ENCODE measurements at places on chromosomes 11 and 22.

DNA sequence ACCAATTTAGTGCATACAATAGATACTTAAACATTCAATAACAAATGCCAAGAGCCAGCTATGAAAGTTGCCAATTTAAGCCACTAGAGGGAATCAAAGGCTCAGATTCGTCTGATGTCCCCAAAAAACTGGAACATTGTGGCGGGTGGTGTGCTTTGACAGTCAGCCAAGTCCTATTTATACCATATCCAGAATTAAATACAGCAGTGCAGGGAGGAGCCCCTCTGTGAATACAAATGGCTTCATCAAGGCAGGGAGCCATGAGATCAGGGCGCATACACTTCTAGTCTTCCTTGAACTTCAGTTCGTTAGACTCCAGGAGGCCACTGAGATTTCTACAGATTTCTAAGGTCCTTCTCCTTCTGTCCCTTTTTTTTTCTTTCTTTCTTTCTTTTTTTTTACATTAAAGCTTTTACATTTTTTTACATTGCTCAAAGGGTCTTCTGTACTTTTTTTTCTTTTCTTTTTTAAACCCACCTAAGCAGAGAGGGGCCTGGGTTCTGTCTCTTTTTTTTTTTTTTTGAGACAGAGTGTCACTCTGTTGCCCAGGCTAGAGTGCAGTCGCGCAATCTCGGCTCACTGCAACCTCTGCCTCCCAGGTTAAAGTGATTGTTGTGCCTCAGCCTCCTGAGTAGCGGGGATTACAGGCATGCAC is 41.5 kb upstream of the HSPA8 start:
- DNase-seq = no peak

DNA sequence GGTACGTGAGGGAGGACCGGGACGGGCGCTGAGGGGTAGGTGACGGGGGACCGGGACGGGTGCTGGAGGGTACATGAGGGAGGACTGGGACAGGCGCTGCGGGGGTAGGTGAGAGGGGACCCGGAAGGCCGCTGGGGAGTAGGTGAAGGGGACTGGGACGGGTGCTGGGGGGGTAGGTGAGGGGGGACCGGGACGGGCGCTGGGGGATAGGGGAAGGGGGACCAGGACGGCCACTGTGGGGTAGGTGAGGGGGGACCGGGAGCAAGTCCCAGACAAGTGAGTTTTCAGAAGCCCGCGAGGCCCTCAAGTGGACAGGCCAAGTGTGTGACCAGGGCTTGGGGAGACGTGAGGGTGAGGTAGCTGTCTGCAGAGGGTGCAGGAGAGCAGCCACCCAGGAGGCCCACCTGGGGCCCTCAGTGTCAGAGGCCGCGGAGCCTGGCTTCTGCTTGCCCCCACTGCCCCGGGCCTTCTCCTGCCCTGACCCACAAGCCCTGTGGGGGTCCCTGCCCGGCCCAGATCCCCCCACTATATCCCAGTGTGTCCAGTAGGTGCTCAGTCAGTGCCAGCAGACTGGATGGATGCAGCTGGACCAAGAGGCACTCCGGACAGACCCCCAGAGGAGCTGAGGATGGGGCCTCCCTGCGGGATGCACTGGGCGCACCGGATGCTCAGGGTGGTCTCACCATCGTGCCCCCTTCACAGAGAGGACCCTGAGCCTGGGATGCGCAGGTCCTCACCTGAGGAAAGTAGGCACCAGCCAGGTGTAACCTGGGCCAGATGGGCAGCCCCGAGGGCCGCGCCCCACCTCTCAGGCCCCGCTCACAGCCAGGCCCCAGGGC is 44.2 kb upstream of the TH start:
- no peak for DNase-seq

DNA sequence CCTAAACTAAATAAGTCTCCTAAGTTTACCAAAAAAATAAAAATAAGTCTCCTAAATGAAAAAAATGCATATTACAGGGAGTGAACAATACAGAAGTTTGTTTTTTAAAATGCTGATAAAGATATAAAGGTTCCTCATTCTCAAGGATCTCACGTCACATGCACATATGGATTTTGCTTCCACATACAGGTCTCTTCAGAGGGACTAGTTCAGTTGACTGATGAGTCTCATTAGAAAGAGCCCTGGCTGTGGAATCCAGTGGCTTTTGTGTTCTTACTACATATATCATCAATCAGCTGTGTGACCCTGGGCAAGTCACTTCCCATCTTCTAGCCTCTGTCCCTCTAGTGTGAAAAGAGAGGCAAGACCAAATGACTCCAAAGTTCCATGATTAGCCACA is 43.1 kb downstream of the MPPED2 start:
- DNase-seq = no peak

DNA sequence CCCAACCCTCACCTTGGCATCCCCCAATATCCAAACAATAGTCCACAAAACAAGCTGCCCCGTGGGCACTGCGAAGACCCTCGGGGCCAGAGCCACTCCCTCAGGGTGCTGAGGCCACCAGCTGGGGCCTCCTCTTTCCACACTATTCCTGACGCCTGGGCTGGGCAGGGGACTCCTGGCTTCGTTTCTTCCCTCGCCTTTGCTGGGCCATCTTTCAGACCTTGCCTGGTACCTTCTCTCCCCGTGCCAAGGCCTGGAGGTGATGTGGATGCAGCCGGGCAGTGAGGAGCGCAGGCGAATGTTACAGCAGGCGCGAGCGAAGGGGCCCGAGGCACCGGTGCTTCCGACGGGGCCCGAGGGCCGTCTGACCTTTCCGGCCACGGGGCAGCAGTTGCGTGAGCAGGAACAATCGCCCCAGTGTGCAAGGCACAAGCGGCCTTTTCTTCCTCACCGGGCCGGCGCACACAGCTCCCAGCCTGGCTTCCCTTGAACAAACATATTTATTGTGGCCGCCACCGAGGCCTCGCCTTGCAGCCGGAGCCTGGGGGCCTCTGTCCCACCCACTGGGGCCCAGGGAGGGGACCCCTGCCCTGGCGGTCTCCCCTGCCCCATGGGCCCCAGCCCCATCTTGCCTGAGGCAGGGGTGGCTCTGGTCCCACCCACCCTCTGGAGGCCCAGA is 32.6 kb upstream of the KCNQ1OT1 start:
- DNase-seq = no peak

- no peak for DNase-seq
Observed at GRCh38 chr11:121041072-121041471, 17.2 kb downstream of the TBCEL start.

DNA sequence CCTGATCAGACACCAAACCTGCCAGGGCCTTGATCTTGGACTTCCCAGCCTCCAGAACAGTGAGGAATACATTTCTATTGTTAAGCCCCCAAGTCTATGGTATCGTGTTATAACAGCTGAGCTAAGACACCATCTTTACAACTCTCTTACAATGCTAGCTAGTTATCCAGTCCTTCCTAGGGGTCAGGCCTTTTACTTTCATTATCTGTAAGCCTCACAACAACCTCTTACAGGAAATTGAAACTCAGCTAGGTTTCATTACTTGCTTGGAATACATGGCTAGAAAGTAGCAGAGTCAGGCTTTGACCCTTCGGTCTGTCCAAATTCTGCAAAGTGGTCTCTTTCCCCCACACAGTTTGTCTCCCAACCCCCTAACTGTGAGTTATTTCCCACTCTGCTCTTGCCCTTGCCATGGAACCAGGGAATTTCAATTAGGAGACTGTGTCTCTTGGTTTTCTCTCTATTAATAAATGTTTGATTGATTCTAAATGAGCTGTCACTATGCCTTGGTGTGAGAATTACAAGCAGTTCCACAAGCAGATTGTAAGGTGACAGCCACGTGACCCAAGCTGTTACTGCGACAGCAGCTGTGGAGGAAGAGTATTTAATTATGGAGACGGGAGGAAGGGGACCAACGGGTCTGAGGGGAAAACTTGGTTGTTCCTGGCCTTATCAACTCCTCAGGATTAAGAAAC is 38.4 kb upstream of the CLMP start:
- no peak for DNase-seq

DNA sequence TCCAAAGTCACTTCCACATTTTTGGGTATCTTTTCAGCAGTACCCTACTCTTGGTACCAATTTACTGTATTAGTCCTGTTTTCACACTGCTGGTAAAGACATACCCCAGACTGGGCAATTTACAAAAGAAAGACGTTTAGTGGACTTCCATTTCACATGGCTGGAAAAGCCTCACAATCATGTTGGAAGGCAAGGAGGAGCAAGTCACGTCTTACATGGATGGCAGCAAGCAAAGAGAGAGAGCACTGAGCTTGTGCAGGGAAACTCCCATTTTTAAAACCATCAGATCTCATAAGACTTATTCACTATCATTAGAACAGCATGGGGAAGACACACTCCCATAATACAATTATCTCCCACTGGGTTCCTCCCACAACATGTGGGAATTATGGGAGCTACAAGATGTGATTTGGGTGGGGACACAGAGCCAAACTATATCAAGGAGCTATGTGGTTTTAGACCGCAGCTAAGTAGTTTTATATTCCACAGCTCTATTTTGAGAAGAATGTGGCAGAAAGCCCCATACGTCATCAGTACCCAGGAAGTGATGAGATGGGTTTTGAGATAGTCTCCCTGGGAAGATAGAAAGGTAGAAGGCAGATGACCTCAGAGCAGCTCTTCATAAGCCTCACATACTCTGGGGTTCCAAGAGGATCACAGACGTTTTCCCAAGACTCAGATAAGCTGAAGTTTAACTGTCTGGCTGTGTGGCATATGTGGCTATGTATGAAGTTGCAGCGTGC is 96.3 kb downstream of the APIP start:
- no peak for DNase-seq

DNA sequence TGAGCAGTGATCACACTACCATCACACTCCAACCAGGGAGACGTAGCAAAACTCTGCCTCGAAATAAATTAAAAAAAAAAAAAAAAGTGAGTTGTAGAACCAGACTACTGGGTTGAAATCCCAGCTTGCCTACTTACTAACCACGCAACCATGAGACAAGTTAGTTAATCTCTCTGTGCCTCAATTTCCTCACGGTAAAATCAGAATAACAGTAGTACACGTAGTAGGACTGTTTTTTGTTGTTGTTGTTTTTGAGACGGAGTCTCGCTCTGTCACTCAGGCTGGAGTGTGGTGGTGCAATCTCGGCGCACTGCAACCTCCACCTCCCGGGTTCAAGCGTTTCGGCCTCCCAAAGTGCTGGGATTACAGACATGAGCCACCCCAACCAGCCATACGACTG is 14.2 kb downstream of the RAB6A start:
- no peak for DNase-seq

DNA sequence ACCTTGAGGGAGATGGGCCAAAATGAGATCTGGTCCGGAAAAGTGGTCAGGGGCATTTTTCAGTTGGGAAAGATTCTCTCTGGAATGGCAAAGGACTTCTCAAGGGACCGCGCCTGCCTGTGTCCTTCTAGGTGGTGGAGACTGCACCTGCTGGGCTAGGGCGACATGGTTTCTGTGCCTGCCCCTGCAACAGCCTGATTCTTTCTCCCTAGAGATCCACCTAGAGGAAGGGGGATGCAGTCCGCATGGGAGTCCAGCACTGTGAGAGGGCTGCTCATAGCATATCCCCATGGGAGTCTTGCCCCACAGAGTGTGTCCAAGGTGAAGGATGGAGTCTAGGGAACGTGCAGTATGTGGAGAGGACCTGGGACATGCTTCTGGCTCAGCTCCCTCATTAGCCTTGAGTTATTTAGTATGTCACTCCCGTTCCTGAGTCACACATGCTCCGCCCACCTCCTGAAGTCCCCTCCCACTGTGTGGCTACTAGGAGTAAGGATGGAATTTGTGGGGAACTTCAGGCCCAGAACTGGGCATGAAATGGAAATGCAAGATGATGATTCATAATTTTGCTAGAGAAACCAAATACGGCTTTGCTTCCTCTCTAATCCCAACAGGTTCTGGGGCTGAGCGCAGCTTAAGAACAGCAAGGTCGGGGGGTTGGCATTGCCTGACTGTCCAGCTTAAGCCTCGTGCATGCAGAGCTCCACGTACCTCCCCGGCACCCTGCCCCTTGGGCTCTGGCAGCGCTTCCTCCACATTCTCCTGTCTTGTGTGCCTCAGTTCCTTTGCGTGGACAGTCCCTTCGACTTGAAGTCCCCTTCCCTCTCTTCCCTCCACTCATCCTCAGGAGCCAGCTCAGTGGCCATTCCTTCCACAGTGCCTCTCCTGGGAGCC is 35.0 kb downstream of the GRIK4 start:
- peak; percentile 54 for DNase-seq

DNA sequence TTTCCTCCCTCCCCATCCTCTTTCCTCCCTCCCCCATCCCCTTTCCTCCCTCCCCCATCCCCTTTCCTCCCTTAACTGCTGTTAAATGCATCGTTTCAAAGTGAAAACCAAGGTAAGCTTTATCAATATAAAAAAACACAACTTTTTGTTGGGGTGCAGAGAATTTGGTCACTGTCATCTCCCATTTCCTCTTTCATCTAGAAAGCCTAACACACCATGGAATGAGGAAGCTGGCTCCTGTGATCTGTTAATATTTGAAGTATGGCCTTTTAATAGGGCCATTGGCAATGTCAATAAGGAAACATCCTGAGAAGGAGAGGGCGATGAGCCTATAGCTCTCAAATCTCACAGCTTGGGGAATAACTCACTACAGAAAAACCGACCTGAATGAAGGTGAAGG is 7.0 kb downstream of the EXPH5 start:
- DNase-seq = no peak

- DNase-seq = no peak
Observed at GRCh38 chr11:45917286-45917622, 423 bp downstream of the PEX16 start.

DNA sequence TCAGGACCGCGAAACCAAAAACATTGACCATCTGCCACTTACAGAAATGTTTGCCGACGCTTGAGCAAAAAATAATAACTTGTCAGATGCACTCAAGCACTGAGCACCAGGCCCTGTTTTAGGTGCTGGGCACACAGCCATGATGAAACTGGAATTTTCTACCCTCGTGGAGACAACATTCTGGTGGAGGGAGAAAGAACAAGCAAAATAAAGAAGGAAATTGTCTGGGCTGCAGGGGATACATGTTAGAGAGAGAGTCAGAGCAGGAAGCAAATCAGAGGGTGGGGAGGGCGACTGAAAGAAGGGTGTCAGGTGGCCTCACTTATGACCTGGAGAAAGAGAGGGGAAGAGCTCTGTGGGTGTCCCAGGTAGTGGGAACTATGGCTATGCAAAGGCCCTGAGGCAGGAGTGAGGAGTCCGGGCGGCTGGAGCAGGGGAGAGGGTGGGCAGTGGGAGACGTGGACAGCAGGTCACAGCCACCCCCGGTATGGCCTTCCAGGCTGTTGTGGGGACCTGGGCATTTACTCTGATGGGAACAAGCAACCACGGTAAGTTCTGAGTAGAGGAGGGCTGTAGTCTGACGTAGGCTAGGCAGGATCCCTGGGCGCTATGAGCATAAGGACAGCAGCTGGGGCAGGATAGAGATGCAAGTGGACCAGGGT is 78.8 kb downstream of the MYEOV start:
- DNase-seq = no peak

Data from nephron progenitor cell (in vitro differentiated cells).